ENCODE measurements at places on chromosomes 5 and 9.

DNA sequence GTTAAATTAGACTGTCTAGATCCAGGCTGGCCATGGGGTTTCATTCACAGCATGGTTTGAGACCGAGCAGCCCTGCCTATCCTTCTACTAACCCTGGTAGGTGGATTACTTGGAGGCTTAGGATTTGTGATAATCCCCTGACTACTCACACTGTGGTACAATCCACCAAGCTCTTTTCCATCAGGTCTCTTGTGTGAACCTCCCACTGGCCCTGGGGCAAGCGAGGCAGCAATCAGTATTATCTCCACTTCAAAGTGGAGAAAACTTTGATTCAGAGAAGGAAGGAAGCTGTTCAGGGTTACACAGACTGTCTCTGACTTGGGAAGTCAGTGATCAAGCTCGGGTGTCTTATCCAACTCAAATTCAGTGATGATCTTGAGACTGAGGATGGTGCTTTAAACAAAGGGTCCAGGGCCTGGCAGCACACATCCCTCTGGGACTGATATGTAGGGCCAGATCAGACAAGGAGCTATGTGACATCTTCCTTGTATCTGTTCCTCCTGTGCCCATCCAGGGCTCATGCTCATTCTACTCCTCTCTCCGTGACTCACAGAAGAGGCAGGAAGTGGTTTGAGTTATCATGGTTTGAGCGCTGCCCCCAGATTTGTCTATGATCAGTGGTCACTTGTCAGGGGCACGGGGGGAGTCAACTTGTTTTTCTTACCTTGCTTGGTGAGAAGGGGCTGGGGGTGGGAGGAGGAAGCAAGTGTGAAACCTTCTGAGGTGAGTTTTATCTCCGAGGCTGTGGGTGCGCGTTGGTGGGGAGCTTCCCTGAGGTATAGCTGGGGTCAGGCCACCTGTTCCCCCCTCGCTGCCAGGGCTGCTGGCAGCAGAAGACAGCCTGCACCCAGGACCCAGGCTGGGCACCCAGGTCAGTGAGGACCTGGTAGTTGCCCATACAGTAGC lies 48.6 kb downstream of the RGS3 start:
- DNase-seq: peak; percentile 48

- DNase-seq: no peak
Measured at GRCh38 chr5:37867654-37868053, 27.8 kb upstream of the GDNF start.

GRCh38 chr5:168011096-168011495 lies 280.3 kb upstream of the WWC1 start:
- DNase-seq: no peak

GRCh38 chr5:104955479-104955878 lies 1392.9 kb upstream of the NUDT12 start:
- no peak for DNase-seq

DNA sequence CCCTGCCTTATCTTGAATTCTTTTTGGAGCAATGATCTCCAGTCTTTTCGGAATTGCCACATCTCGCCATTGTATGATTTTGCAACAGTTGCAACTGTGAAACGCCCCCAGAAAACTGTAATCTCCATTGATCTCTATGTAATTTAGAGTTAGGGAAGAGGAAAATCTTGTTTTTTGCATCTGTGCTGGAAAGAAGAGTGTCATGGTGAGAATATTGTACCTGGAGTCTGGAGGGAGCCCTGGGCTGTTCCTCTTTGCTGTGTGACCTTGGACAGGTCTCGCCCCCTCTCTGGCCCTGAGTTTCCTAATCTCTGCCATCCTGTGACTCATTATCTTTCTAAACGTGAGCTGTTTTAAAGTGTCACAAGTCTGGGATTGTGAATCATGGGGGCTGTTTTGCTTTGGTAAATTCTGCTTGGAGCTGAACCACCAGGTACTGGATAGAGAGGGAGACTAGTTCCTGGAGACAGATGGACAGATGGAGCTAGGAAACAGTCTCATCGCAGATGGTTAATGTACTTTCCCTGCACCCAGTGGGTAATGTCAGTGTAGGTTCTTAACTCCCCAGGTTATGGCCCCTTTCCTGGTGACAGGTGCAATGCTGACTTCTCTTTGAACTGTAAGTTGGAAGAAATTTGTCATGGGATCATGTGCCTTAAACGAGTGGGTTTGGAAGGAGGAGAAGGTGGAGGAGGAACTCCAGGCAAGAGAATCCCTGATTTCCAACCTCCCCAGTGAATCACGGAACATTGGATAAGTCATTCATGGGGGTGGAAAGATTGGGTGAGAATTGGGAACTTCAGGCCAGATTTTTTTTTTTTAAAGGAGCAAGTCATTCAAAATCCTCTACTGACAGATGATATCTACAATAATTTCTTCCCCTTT lies 19.6 kb downstream of the PPARGC1B start:
- DNase-seq: no peak

DNA sequence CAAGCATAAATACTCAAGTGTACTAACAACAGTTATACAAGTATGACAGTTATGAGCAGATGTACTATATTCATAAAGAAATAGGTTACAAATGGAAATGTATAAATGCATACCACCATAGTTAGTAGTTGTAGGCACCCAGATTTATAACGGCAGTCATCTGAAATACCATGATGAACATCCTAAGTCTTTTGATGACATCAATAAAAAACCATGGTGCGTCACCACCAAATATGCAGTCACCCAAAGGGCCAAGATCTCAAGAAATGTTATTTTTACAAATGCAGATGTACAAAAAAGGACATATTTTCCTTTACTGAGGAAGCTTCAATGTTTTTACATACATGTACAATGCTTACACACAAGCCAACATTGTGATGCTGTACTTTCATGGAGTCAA lies 70.8 kb upstream of the XPA start:
- no peak for DNase-seq

GRCh38 chr5:2697446-2698200 lies 53.9 kb downstream of the IRX2 start:
- no peak for DNase-seq

GRCh38 chr5:151534350-151534749 lies 56.8 kb downstream of the FAT2 start:
- no peak for DNase-seq

DNA sequence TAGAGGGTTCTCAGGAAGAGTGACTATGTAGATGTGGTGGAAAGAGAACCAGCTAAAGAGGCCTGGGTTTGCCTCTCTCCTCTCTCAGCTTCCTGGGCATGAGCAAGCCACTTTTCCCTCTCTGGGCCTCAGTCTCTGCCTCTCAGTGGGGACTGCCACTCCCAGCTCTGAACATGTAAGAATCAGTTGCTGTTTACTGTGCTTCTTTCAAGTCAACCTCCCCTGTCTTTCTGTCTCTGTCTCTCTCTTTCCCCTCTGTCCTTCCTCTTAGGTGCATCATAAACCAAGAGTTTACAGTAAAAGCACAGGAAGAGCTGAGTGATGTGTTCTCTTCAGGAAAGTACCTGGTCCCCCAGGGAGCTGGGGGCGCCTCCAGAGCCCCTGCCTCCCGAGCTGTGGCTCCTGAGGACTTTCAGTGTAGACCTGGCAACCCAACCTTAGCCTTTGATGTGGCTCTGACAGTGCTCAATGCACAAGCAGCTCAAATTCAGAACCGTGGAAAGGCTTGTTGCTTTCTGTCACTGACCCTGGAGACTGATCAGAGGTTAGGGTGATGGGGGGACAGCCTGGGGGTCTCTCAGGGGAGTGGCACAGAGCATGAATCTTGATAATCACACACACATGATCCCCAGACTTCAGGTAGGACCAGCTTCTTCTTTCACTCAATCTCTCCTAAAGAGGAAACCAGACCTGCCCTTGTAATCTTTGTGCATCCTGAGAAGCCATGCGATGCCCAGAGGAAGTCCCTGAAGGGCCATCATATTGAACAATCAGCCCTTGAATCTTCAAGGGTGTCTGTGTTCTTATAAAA lies 59.4 kb upstream of the TNFSF8 start:
- DNase-seq: peak; percentile 69

GRCh38 chr9:38309324-38310195 lies 82.9 kb upstream of the ALDH1B1 start:
- no peak for DNase-seq

- DNase-seq: no peak
Measured at GRCh38 chr5:135124128-135124527, 90.1 kb upstream of the PITX1 start.

DNA sequence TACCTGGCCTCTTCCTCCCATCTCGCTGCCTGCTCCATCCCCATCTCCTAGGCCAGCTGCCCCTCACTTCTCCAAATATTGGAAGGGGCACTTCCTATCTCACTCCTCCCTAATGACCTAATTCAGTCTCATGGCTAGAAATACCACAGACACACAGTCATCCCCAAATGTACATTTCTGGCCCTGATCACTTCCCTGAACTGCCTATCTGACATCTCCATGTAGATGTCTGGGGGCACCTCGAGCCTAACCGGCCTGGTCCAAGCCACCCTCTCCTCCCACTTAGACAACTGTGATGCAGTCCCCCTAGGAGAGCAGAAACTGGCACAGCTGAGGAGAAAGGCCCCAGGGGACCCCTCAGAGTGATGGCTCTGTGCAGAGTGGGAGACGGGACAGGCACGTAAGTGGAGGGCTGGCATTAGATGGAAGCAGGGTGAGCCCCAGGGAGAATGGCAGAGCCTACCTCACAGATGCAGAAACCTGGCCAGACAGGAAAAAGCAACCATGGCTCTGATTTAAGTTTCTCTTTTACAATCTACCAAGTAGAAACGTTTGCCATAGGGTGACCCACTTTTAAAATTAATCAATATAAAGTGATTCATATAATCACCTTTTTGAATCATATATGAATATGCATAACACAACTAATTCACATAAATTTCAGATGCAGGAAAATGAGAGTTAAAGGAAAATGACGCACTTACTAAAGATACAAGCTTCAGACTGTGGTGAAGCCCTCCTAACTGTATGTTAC lies 22.1 kb downstream of the CAMSAP1 start:
- no peak for DNase-seq

DNA sequence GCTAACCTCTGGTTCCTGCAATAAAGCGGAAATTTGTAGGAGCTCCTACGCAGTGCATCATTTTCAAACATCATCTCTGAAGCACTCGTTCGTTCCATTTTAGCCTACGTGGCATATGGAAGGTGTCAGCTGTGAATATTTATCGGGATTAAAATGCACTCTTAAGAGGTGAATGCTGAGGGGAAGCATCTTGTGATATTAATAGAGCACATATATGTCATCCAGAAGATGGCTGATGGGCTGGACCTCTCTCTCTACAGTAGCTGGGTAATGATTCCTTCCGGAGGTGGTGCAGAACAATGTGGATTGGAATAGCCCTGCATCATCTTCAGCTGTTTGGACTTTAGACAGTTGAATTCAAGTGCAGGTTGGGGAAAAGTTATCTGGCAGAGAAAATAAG lies 478.7 kb downstream of the DMAC1 start:
- no peak for DNase-seq

- DNase-seq: no peak
Measured at GRCh38 chr9:18299449-18299848, 174.5 kb upstream of the ADAMTSL1 start.

DNA sequence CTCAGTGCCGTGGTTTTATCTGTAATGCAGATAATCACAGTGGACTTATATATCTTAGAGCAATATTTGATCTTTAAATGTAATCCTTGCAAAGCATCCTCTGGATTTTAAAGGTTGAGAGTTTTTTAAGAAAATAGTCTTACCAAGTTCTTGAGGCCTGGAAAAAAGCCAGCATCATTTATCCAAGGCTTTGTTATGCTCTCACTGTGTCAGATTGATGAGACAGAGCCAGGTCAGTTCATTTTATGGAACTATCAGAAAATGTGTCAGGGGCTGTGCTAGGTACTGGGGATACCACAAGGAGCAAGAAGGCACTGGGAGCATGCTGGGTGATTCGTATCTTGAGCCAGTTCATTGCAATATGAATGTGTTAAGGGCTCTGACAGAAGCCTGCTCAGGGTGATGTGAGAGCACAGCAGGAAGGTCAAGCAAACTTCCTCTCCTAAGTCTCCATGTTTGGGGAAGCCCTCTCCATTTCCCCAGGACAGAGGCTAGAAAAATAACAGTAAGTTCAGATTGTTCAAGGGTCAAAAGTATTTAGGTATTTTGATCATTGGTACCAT lies 19.7 kb downstream of the C7 start:
- no peak for DNase-seq

GRCh38 chr5:154813736-154814135 lies 36.7 kb downstream of the FAXDC2 start:
- DNase-seq: no peak

- DNase-seq: no peak
Measured at GRCh38 chr5:2744485-2744884, 7.0 kb downstream of the IRX2 start.

All from activated CD4-positive, alpha-beta T cell treated with anti-CD3 and anti-CD28 coated beads, Interleukin-2, amount 50 U/mL, for 24 hours (primary cell).